ENCODE measurements at places on chromosomes 3 and 15. TPM values are rescaled to one million over a fixed set of nuclear protein-coding genes. Genes with fewer than 3 reads are reported as not detected.

Gene DNAH1
- 3.1 TPM for total RNA-seq

Gene PCSK6
- total RNA-seq: 5.5 TPM

- no peak for DNase-seq
Observed at GRCh38 chr3:31185062-31185357, 290.5 kb upstream of the GADL1 start.

GRCh38 chr15:80152896-80153876 lies at the start of gene FAH:
Gene FAH (plus strand): TSS chr15:80152999. CDS start chr15:80153055, 56 bp downstream.
- peak; percentile 40 for DNase-seq

Gene SLC41A3
- total RNA-seq: 42.3 TPM

- DNase-seq: no peak
Observed at GRCh38 chr3:179743913-179744312, 91.1 kb downstream of the USP13 start.

- DNase-seq: no peak
Observed at GRCh38 chr15:20646529-20647142, 105.0 kb upstream of the GOLGA6L6 start.

Gene CPNE9
- total RNA-seq: not detected

DNA sequence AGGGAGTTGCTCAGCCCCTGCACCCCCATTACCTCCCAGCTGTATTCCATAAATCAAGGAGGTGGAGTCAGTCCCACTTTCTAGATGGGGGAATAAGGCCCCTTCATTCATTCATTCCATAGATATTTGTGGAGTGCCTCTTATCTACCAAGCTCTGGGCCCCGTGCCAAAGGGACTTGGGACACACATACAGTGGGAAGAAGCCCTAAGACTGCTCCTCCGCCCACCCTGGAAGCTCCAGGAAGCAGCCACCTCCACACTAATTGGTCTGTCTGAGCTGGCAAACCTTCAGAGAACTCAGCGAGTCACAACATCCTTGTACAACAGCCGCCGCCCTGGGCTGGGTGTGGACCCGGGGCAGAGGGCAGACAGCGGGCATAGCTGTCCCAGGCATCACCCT lies 6.4 kb downstream of the STRA6 start:
- peak; percentile 100 for DNase-seq

Gene NOX5
- not detected for total RNA-seq

GRCh38 chr3:45617430-45618080 lies 23.0 kb downstream of the LIMD1 start:
- no peak for DNase-seq

Gene DAZL
- not detected for total RNA-seq

- no peak for DNase-seq
Observed at GRCh38 chr15:77510066-77511057, 89.7 kb downstream of the HMG20A start.

Gene HOMER2
- 34.1 TPM for total RNA-seq

- no peak for DNase-seq
Observed at GRCh38 chr3:43693594-43693993, 2.9 kb downstream of the ABHD5 start.

DNA sequence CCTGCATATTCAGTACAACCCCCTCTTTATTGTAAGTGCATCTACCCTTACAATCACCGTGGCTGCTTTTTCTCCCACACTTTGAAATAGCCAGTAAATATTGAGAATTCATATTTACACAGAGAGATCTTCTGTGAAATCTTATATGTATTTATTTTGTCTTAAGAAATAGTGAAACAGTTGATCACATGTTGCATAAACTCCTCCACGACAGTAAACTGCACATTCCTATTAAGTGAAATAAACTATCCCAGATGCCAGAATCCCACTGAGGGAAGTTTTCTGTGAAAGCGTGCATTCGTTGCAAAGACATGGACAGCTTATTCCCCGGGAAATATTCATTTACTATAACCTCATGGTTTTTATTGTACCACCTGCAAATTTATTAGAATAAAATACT lies 796.0 kb downstream of the ROBO2 start:
- DNase-seq: no peak

Gene RHOV
- 1.4 TPM for total RNA-seq

- no peak for DNase-seq
Observed at GRCh38 chr3:34298653-34299052, 500.2 kb downstream of the PDCD6IP start.

DNA sequence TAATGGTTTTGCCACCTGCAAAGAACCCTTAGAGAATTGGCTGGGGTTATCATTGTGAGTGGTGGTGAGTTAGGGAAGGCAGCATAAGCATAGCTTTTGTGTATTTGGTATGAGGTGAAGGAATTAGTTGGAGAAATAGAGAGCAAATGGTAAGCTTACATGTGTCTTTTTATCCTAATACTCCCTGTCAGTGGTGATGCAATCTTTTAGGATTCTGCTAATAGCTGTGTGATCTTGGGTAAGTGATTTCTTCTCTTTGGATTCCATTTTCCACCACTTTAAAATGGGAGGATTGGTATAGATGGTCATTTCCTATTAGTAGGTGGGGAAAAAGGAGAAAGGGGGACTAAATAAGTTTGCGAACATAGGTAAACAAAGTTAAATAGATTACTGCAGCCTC lies 30.9 kb downstream of the PIAS1 start:
- no peak for DNase-seq

Gene CCDC80
- total RNA-seq: 24.4 TPM

DNA sequence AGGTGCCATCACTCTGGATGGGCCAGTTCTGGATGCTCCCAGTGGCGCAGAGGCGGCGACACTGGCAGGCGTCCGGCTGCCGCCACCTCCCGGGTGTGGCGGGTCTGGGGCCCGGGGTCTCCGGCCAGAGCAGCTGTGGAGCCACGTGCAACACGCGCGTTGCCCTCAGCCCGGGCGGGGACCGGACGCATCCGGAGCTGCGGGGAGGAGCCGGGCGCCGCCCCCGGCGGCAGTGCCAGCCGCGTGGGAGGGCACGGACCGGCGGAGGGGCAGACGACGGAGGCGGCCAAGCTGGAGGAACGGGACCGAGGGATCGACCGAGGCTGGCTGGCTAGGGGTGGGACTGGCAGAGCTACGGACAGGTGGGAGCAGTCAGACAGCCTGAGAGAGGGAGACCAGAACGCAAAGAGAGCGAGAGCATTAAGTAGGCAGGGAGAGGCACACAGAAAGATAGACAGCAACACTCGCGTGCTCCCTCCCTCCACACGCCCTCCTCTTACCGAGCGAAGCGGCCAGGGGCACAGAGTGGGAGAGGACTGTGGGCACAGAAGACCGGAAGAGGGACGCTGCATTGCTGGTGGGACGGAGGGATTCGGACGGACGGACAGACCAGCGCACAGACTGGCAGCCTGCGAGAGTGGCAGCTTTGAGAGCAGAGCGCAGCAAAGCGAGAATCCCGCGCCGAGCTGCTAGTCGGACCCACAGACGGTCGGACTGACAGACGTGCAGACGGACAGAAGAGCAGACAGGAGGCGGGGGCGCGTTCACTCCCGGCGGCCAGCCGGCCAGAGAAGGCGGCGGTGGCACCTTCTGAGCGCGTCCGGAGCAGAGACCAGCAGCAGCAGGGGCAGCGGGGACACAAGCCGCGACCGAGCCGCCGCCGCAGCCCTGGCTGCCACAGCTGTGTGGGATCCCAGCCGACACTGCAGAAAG lies at the start of gene ARPP21:
ARPP21 (plus strand) TSS at position 272 of the 933 bp plus-strand sequence. CDS start 42,227 bp downstream, outside the sequence.
- DNase-seq: no peak

GRCh38 chr3:143472731-143473523 lies 353.4 kb downstream of the CHST2 start:
- DNase-seq: no peak

GRCh38 chr3:58635371-58636285 lies 30.9 kb downstream of the FAM3D start:
- DNase-seq: no peak

Gene ZNF619
- 4.9 TPM for total RNA-seq

GRCh38 chr3:48928679-48929078 lies 10.0 kb downstream of the ARIH2 start:
- DNase-seq: no peak

Gene CNTN6
- not detected for total RNA-seq

DNA sequence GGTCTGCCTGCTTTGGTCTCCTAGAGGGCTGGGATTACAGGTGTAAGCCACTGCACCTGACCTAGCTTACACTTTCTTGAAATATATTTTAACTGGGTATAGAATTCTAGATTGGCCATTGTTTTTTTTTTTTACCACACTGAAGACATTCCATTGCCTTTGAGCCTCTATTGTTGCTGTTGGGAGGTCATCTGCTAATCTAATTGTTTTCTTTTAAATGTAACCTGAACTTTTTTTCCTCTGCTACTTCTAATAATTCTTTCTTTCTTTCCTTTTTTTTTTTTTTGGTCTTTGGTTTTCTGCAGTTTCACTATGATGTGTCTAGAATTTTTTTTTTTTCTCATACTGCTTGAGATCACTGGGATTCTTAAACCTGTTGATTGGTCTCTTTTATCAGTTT lies 28.1 kb downstream of the ERICH6 start:
- DNase-seq: peak; percentile 16

Gene STRA6
- total RNA-seq: 3.0 TPM

GRCh38 chr3:180770639-180771038 lies 91.3 kb upstream of the CCDC39 start:
- no peak for DNase-seq

Gene DNAH12
- not detected for total RNA-seq

DNA sequence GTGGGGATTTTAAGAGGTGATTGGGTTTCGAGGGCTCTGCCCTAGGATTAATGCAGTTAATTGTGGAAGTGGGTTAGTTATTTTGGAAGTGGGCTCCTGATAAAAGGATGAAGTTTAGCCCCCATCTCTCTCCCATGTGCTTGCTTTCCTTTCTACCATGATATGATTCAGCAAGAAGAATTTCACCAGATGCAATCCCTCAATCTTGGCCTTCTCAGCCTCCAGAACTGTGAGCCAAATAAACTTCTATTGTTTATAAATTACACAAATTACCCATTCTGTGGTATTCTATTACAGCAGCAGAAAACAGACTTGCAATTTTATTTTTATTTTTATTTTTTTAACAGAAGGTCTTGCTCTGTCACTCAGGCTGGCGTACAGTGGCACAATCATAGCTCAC lies 27.3 kb upstream of the UBE2E1 start:
- DNase-seq: no peak

All from A172 (cell line).